ENCODE measurements at places on chromosomes 11 and 22.

DNA sequence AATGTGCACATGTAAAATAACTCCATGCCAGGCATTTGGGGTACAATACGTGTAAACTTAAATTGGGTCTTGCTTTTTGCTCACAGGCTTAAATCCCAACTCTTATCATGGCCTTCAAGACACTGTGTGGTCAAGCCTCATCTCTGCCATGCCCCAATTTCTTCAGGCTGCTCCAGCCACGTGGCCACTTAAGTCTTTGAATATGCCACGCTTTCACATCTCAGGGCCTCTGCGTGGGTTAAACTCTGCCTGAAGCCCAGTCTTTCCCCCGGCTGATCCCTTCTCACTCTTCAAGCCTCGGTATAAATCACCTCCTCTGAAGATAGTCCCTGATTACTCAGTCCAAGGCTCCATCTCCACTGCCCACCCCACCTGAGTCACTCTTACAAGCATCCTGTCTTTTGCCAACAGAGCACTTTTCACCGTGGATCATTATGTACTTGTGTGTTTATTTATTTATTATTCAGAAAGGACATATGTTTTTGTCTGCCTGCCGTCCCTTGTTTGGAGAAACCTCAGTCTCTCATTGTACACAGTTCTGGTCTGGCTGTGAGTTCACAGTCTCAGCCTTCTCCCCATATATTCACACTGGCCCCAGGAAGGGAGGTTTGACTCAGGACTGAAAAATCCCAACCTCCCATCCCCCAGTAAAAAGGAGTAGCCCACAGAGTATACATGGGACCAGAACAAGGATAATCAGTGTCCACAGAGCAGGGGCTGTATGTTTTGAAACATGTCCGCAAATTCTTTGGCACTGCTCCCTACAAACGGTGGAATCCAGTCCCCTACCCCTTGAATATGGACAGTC, 344.7 kb downstream of the MN1 start:
- DNase-seq = peak; percentile 95

- DNase-seq = no peak
Measured at GRCh38 chr11:58497951-58498350, 10.0 kb downstream of the OR5B21 start.

DNA sequence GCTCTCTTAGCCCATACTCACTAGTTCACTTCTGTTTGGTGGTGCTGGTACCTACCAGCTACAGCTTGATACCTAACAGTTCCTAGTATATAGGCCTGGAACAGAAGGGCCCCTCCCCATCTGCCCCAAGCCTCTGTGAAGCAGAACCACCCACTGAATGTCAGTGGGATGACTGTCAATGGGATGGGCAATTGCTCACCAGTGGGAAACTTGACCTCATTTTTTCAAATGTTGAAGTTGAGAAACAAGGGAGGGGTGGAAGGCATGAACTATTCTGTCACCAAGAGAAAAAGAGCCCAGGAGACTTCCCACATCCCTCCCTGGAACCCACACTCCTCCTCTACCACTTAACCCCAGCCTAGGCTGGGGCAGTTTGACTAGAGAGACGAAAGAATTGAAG, at the start of gene NLRP10:
TSS of gene NLRP10 (minus strand) at position 62 of the 400 bp plus-strand sequence. CDS start 1,952 bp downstream, outside the sequence.
- DNase-seq = peak; percentile 85

GRCh38 chr11:101498891-101499290, 84.9 kb downstream of the TRPC6 start:
- DNase-seq = peak; percentile 23

GRCh38 chr11:16280256-16280682, 76.1 kb downstream of the SOX6 start:
- peak; percentile 6 for DNase-seq

DNA sequence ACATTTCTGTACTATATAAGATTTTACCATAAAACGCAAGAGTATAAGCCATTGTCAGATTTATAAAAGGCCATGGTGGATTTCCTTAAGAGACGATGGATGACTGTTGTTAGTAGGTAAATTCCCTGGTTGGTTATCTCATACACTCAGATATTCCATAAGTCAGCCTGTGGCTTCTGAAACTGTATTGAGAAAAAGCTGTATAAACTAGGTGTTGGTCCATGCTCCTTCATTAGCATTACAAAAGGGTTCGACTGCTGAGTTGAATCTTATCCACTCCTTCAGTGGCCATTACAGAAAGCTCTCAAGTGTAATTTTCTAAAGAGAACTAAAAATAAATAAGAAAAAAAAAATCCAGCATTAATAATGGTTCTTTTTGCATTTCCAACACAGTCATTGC, 5.3 kb downstream of the GRAP2 start:
- no peak for DNase-seq

DNA sequence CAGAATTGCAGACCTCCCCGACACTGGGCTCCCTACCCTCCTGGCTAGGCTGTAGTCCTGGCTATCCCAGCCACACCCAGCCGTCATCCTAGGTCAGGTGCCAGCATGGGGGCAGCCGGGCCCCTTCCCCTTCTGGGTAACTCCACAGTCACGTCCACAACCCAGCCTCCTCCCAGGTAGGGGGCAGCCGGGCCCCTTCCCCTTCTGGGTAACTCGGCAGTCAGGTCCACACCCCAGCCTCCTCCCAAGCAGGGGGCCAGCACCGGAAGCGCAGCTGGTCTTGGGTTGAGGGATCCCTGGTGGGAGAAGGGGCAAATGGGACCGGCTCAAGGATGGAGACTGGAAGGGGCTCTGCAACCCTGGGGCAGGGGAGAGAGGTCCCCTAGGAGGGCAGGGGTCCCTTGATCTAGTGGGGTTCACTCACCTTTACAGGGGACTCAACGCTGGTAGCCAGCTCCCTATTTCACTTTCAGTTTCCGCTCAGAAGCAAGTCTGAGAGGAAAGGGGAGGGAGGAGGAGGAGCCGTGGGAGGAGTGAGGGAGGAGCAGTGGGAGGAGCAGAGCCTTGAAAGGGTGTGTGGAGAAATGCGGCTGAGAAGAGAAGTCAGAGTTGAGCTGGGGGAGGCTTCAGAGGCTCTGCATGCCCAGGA, at the start of gene TRIM21:
TSS of gene TRIM21 (minus strand) at position 494 of the 649 bp plus-strand sequence. CDS start 3,293 bp downstream, outside the sequence.
- peak; percentile 82 for DNase-seq

- DNase-seq = no peak
Measured at GRCh38 chr11:48025293-48025983, 45.1 kb downstream of the PTPRJ start.

DNA sequence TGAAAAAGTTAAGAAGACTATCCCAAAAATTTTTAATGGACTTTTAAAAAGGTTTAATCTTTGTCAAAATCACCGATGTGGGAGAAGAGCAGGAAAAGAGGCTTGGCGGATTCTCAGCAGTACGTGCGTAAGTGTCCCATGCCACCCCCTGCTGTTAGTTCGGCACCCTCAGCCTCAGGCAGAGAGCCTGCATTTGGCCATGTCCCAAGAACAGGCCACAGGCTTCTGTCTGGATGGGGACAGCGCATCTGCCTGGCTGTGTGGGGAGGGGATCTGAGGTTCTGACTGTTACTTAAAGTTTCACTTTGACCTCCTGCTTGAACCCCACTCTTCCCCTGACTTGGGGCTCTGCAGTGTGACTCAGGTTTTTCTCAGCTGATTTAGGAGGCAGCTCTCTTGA, 35.3 kb downstream of the EXT2 start:
- no peak for DNase-seq

- peak; percentile 59 for DNase-seq
Measured at GRCh38 chr11:58770627-58771457, 39.1 kb upstream of the GLYAT start.

DNA sequence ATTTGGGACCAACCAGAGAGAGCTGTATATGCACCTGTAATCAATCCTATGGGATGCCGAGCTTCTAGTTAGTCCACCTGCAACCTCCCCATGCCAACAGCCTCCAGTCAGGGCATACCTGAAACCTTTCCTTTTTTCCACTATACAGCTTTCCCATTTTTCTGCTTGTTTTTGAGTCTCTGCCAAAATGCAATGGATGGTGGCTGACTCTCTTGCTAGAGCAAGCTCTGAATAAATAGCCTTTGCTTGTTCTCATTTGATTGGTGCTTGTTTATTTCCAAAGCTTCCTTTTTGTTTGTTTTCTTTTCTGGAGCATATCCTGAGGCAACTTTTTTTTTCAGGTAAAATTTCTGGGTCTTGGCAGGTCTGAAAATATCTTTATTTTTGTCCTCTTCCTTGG, 58.0 kb upstream of the PLET1 start:
- DNase-seq = no peak

- DNase-seq = peak; percentile 19
Measured at GRCh38 chr11:71446942-71447688, 1.1 kb downstream of the DHCR7 start.

GRCh38 chr11:86205421-86206336, 38.9 kb upstream of the EED start:
- no peak for DNase-seq

- DNase-seq = no peak
Measured at GRCh38 chr11:11740073-11740702, 101.6 kb upstream of the USP47 start.

DNA sequence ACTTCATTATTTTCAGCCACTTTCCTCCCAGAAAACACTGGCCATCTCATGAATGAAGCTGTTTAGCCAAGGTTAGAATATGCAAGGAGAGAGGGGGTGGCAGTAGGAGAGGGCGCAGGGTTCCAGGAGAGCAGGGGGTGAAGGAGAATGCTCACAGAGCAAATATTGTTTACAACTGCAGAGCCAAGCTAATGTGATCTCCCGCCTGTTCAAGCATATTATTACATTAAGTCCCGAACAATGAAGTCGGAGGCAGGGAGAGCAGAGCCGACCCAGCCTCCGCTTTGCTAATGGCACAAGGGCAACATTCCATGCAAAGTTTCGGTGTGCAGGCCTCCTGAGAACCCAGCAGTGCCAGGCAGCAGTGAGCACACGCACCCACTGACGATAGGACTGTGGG, 80.1 kb downstream of the MICAL3 start:
- no peak for DNase-seq

- DNase-seq = no peak
Measured at GRCh38 chr11:8933931-8934330, 1.2 kb upstream of the C11orf16 start.

DNA sequence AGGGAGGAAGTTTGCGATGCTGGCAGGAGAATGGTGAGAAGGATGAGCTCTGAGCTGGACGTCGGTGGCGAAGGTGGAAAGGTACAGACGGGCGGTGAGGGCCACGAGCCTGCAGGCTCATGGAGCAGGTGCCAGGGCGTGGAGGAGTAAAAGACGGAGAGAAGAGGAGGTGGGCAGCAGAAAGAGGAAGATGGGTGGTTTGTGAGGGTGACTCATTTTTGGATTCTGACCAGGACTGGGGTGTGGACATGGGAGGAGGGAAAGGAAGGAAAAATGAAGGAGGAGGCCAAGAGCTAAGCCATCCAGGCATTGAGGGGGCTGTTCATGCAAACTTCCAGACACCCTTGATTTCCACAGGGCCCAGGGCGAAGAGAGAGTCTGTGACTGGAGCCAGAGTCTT, 3.5 kb downstream of the ZDHHC24 start:
- DNase-seq = no peak

DNA sequence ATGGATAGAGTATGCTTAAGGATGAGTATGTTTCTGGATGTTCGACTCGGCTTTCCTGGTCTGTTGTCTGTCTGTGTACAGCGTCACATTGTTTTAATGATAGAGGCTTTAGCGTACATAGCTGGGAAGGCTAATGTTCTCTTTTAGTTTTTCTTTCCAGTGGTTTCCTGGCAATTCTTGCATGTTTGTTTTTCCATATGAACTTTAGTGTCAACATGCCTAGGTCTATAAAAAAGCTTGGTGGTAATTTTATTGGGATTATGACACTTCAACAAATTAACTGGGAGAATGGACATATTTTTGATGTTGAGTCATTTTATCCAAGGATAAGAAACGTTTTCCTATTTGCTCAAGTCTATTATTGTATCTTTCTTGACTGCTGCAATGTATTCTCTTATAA, 17.6 kb downstream of the F2 start:
- peak; percentile 52 for DNase-seq

GRCh38 chr11:69101115-69101791, 52.5 kb downstream of the TPCN2 start:
- peak; percentile 84 for DNase-seq

DNA sequence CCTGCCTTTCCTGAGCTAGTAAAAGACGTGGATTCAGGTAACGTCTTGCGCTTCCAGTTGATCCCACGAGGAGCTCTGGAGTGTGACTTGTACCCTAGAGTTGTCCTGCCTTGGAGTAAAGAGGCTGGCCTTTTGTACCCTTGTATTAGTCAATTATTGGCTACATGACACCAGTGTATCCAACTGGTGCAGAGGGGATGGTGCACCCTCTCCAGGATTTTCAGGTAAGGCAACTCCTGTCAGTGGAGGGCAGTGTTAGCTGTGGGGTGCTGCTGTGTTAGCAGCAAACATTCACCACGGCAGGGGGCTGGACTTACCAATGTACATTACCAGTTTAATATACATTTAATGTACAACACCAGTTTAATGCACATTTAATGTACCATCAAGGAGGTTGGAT, 233.5 kb downstream of the MIAT start:
- DNase-seq = peak; percentile 31

DNA sequence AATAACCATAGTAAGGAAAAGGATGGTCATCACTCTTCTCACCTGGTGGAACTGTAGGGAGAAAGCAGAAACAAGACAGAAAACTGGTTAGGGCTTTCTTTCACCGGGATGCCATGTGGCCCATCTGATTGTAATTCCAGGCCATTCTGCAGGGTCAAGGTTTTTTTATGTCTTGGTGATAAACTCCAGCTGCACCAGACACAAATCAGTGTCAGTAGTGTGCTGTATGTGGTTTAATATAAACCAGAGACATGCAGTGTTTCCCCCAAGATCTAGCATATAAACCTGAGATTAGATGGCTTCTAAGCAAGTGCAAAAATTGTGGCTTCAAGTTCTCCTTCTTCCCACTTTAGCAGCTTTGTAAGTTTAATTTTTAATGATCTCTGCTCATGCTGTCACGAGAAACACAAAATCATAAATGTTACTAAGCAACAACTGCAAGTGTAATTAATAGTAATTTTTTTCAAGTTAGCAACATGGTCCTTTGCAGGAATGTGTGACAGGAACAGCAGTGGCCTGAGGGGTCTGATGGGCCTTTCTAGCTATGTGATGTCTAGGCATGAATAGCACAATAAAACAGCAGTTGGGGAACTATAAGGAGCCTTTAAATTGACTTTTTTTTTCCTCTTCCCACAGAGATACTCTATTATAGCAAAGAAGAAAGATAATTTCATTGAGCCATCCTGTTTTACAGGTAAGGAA, 41.6 kb downstream of the BDNF start:
- no peak for DNase-seq

- no peak for DNase-seq
Measured at GRCh38 chr11:73612601-73613140, 14.8 kb upstream of the FAM168A start.

DNA sequence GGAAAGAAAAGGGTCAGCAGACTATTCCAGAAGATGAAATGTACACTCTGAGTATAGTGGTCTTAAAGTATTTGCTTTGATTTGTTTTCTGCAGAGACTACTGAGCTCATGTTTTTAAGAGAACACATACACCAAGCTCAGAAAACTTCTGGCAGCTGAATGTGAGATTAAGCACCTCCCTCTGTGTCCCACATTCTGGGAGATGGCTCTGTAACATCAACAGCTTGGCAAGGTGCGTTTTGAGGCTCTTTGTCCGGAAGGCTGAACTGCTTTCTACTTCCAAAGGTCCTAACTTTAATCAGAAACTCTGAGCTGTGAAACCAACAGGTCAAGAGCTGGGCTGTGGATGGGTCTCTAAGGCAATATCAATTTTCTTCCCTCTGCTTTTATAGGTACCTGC, 36.4 kb upstream of the GLYAT start:
- DNase-seq = no peak

Data from fibroblast of skin of scalp (primary cell).